ENCODE measurements at places on chromosomes 3 and 15. TPM values are rescaled to one million over a fixed set of nuclear protein-coding genes. Genes with fewer than 3 reads are reported as not detected.

TGM4 gene
- 2.5 TPM for total RNA-seq

GRCh38 chr3:134094491-134094890 lies 64.8 kb upstream of the SLCO2A1 start:
- H3K4me1 ChIP-seq = no peaks in the 10 kb centered on the region
- no peaks in the 10 kb centered on the region for H3K36me3 ChIP-seq
- H3K27me3 ChIP-seq = no peaks in the 10 kb centered on the region
- H3K27ac ChIP-seq = no peak overlapping the region
- no peak overlapping the region for H3K4me3 ChIP-seq

DNA sequence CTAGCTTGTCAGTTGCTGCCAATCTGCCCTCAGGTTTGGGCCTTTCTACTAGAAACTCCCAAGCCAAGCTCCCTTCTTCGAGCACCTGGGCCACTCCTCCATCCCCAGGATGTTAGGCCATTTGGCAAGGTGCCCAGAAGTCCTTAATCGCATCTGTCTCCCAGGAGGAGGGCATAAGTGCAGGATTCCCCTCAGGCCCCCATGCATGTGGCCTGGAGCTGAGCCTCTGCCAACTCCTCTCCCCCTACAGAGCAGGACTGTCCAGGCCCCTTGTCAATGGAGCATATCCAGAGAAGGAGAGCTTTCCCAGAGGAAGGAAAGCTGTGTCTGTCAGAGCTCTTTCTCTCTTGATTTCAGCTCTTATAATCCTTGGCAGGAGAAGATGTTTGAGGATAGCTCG lies 182.6 kb upstream of the ROPN1 start:
- peaks cover 20% of the 10 kb centered on the region for H3K27me3 ChIP-seq
- no peak overlapping the region for H3K27ac ChIP-seq
- peak; percentile 22 for DNase-seq
- no peaks in the 10 kb centered on the region for H3K36me3 ChIP-seq
- H3K4me1 ChIP-seq = no peaks in the 10 kb centered on the region

PBRM1 gene
- total RNA-seq = 56.9 TPM

GRCh38 chr15:33506781-33507296 lies 196.1 kb downstream of the RYR3 start:
- no peak overlapping the region for H3K4me3 ChIP-seq
- H3K27me3 ChIP-seq = peaks cover 37% of the 10 kb centered on the region

DNA sequence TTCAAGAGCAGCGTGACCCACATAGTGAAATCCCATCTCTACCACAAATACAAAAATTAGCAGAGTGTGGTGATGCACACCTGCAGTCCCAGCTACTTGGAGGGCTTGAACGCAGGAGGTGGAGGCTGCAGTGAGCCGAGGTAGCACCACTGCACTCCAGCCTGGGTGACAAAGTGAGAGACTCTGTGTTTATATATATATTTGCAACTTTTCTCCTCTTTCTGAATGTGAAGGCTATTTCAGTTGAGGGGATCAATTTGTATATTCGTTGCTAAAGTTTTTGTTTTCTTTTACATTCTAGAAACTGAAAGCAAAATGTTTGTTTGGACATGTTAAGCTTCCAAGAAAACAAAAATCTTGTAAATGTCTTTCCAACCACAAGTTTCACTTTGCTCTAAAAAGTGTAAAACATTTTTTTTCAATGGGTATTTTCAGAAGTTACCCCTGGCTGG lies 29.8 kb upstream of the FAM98B start:
- no peaks in the 10 kb centered on the region for H3K36me3 ChIP-seq
- no peak overlapping the region for H3K27ac ChIP-seq
- DNase-seq = no peak
- H3K4me3 ChIP-seq = no peak overlapping the region
- no peaks in the 10 kb centered on the region for H3K4me1 ChIP-seq
- no peaks in the 10 kb centered on the region for H3K27me3 ChIP-seq

REC114 gene
- not detected for total RNA-seq

GRCh38 chr3:42906070-42906847 lies at the start of gene ZNF662:
Gene ZNF662 (plus strand): TSS chr3:42906142. CDS start chr3:42908115, 1,973 bp downstream.
- no peaks in the 10 kb centered on the region for H3K4me1 ChIP-seq
- H3K4me3 ChIP-seq = no peak within 1 kb of the TSS
- peaks cover 36% of the 10 kb centered on the region for H3K27me3 ChIP-seq
- DNase-seq = no peak
- H3K36me3 ChIP-seq = no peaks in the 10 kb centered on the region
- H3K27ac ChIP-seq = no peak within 1 kb of the TSS

- no peaks in the 10 kb centered on the region for H3K36me3 ChIP-seq
- no peaks in the 10 kb centered on the region for H3K27me3 ChIP-seq
- H3K4me3 ChIP-seq = peak overlapping the region; percentile 35
Measured at GRCh38 chr15:69557020-69557706, 104.5 kb downstream of the RPLP1 start.

GRCh38 chr3:171404376-171404967 lies 55.7 kb downstream of the TNIK start:
- no peaks in the 10 kb centered on the region for H3K27me3 ChIP-seq
- H3K27ac ChIP-seq = no peak overlapping the region
- peaks cover 9% of the 10 kb centered on the region for H3K4me1 ChIP-seq
- no peaks in the 10 kb centered on the region for H3K36me3 ChIP-seq
- DNase-seq = no peak

- no peak overlapping the region for H3K4me3 ChIP-seq
- no peaks in the 10 kb centered on the region for H3K27me3 ChIP-seq
- peaks cover 12% of the 10 kb centered on the region for H3K4me1 ChIP-seq
Measured at GRCh38 chr3:33826206-33826605, 27.8 kb downstream of the PDCD6IP start.

DNA sequence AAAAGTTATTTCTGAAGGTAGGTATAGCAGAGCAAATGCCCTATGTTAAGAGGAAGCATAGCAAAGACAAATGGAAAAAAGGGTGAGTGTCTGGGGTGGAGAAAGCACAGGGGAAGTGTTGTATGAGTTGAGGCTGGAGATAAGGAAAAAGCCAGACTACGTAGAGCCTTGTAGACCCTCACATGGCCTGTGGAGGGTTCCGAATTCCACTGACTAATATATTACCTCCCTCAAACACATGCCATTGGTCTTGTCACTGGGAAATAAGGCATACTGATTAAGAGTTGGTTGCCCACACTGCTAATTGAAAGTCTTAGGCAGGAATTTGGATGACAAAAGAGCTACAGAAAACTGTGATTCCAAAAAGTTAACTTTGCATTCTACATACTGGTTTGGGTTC lies 65.2 kb downstream of the TRAT1 start:
- H3K27me3 ChIP-seq = no peaks in the 10 kb centered on the region
- H3K36me3 ChIP-seq = no peaks in the 10 kb centered on the region
- H3K4me3 ChIP-seq = no peak overlapping the region
- no peak for DNase-seq
- H3K27ac ChIP-seq = no peak overlapping the region

DNA sequence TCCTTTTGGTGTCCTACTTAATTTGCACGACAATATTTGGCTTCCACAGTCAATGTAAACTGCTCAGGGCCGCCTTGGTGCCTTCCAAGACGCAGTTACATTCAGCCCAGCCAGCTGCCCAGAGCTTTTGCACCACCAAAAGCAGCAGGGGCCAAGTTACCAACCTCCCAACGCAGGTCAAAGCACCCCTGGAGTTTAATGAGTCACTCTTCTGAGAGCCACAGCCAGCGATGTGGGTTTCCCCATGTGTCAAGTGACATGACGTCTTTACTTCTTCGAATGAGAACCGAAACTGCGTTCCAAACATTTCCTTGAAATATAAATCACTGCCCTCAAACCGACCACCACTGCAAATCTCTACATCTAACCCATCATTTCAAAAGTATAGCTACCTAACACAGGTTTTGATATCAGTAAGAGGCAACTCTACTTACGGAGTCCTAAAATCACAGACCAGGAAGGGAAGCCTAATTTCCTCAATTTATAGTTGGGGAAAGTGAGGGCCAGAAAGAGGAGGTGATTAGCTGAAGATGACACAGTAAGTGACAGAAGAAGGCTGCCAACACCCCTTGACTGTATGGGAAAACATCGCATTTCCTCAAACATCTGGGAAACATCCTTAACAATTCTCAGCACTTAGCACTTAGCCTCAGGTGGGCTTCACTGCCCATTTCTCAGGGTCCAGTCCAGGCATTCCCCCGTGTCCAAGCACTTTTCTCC lies 24.5 kb downstream of the MB21D2 start:
- peaks cover 30% of the 10 kb centered on the region for H3K4me1 ChIP-seq
- no peaks in the 10 kb centered on the region for H3K36me3 ChIP-seq
- peak overlapping the region; percentile 10 for H3K27ac ChIP-seq
- peak overlapping the region; percentile 5 for H3K4me3 ChIP-seq

GOLGA6L4 gene
- 2.3 TPM for total RNA-seq
